ENCODE measurements at places on chromosomes 16 and 17. TPM values are rescaled to one million over a fixed set of nuclear protein-coding genes. Genes with fewer than 3 reads are reported as not detected.

The EVPLL gene
- not detected for polyA plus RNA-seq

The ZG16 gene
- polyA plus RNA-seq = not detected

The ADAD2 gene
- polyA plus RNA-seq = not detected

The HOXB2 gene
- 0.94 TPM for polyA plus RNA-seq

The GRN gene
- polyA plus RNA-seq = 219 TPM

The SMG6 gene
- polyA plus RNA-seq = 5.9 TPM

The PLD6 gene
- 5.8 TPM for polyA plus RNA-seq

The CBFA2T3 gene
- polyA plus RNA-seq = 38.8 TPM

The BRD7 gene
- polyA plus RNA-seq = 32.0 TPM

The SLC6A2 gene
- not detected for polyA plus RNA-seq

The ADORA2B gene
- polyA plus RNA-seq = 1.2 TPM

The ADGRG1 gene
- 10.3 TPM for polyA plus RNA-seq

The TMEM231 gene
- polyA plus RNA-seq = 5.8 TPM

The SNX20 gene
- 44.6 TPM for polyA plus RNA-seq

The GINS2 gene
- polyA plus RNA-seq = 0.69 TPM

The HS3ST3A1 gene
- polyA plus RNA-seq = 0.44 TPM

The SLC6A4 gene
- polyA plus RNA-seq = 0.13 TPM
